RPMI7951 (cell line): ENCODE measurements at places on chromosomes 7 and 10.

GRCh38 chr7:81908220-81908619 is 138.4 kb upstream of the HGF start:
- DNase-seq, result no peak

GRCh38 chr7:24748521-24748920 is 8.7 kb downstream of the GSDME start:
- DNase-seq, result no peak

DNA sequence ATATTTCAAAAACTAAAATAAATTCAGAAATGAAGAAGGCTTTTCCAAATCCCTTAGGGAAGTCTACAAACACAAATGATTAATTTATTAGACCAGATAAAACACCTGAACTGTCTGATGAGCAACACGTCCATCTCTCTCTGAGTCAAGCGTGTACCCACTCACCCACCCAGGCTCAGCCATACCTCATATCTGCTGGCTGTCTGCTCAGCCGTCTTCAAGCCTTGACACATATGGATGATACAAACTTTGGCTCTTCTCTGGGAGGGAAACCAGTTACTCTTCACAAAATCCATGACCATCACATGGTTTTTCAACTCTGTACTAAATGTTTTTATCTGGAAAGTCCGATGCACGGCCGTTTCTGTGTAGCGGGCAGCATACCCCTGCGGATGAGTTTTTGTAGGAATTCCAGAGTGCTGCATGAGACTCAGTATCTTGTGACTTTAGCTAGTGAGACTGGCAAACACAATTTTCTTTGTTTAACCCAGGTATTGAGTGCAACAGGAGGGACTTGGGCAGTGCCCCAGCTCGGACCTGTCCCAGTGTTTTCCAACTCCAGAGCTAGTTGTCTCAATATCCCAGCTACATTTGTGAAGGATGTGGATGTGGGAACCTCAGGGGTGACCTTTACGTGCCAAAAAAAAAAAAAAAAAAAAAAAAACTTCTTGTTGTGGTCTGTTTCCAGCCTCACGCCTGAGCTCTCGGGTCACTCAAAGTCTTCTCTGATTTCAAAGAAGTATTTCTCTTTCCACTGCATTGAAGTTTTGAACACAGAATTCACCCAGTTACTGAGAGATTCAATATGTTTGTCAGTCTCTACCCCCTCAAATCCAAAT is at the start of gene C10orf90:
C10orf90 (minus strand) TSS at position 638 of the 839 bp plus-strand sequence; CDS start at position 425, 213 bp downstream.
- DNase-seq, result peak; percentile 63

GRCh38 chr10:5493691-5494090 is 5.7 kb downstream of the CALML5 start:
- DNase-seq, result no peak

- DNase-seq, result no peak
Measured at GRCh38 chr10:13939391-13939790, 352.6 kb downstream of the PRPF18 start.

- no peak for DNase-seq
Measured at GRCh38 chr7:28155019-28155660, 25.5 kb downstream of the JAZF1 start.

- DNase-seq, result peak; percentile 80
Measured at GRCh38 chr7:37920305-37920848, at the start of gene EPDR1. TSS of gene EPDR1 (plus strand) at chr7:37920640. CDS start at chr7:37920940, 300 bp downstream.

DNA sequence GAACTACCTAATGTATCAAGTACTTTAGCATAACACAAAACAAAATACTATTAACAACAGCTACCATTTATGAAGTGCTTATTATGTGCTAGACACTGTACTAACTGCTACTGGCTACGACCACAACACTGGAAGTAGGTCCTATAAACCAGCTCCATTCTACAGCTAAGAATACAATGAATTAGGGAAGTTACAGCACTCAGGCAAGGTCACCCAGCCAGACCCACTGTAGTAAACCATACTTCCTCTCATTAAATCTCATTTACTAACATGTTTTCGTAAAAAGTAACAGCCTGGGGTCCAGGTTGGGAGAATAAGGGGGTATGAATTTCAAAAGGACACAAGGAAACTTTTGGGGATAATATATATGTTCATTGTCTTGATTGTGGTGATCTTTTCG is 25.4 kb downstream of the NAPEPLD start:
- no peak for DNase-seq

DNA sequence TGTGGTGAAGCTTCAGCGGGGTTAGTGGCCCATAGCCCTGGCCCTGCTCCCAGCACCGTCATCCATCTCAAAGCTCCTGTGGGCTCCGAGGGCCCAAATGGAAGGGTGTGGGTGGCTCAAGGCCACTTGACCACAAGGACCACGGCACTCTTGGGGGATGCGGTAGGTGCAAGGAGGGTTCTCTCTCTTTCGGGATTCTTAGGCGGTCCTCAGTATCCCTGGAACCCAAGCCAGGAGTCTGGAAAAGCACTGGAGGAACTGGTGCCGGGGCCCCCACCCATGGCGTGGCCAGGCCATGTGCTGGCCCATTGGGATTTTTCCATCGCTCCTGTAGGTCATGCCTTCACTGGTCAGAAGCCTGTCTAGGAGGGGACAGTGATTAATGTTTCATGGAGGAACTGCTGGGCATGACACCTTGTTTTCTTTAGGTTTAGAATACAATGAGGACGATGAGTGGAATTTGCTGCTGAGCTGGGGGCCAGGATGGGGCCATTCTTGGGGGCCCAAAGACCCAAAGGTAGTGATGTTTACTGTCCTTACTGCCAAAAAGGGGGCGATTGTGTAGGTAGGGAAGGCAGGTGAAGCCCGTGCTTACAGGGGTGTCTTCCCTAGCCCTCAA is 16.7 kb downstream of the AQP1 start:
- no peak for DNase-seq

DNA sequence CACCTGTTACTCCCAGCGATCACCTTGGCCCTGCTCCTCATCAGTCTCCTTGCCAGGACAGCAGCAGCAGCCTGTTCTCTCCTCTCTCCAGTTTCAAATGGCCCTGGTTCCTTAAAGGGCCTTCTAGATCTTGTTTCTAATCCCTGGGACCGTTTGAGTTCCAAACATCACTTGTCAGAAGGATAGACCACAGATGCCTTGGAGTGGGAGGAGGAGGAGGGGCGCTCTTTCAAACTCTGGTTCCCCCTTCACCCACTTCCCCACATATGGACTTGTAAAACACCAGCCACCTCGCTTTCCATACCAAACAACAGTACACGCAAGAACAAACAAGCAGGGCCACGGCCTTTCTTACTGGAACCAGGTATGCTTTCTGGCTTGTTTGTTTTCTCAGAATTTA is 104.8 kb downstream of the PLXNA4 start:
- no peak for DNase-seq

GRCh38 chr10:105714728-105715127 is 1073.6 kb downstream of the SORCS3 start:
- DNase-seq, result no peak

DNA sequence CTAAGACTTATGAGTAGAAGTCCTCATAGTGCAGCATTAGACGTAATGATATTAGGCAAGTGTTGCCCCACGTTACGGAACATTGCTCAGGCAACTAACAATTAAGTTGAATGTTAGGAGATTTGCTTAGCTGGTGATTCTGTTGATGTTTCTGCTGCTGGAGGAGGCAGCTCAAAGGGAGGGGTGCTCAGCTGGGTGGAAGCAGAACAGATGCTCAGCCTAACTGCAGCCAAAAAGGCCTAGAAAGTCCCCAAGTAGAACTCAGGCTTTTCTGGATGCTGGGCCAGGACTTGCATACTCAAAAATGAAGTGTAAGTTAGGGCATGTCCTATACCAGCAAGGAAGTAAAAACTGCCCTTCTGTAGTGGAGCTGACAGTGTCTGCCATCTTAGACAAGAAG is 201.4 kb downstream of the ADRA2A start:
- no peak for DNase-seq

DNA sequence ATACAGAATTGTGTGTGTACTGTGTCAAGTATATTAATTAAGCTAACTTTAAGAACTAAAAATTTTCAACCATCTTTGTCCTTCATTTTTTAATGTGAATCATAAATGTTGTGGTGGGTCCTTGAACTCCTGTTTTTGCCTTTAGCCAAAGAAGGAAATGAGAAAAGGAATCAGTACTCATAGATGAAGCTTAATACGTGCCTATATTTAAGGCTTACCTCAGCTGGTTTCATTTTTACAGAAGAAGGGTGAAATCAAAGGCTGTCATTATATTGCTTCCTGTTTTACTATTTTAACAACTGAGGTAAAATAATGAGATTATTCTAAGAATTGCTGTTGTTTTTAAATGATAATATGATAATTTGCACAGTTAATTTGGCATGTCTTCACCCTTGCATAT is 6.3 kb upstream of the SNX13 start:
- peak; percentile 18 for DNase-seq

DNA sequence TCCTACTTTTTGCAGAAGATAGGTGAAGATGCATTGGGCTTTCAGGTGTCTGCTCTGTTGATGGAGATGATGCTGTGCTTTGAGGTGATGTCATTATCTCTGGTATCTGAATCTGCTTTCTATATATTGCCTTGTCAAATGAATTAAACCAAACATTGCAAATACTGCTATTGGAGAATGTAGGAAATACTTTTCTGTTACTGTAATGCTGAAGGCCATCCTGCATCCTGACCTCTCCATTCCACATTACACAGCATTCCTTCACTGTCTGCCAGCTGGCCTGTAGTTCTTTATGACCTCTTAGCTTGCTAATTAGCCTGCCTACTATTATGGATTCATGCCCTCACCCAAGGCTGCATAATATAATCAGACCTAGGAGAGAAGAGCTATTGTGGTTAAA is 73.2 kb downstream of the VCL start:
- DNase-seq, result peak; percentile 64

GRCh38 chr10:79128923-79129305 is 60.1 kb downstream of the ZMIZ1 start:
- DNase-seq, result no peak

DNA sequence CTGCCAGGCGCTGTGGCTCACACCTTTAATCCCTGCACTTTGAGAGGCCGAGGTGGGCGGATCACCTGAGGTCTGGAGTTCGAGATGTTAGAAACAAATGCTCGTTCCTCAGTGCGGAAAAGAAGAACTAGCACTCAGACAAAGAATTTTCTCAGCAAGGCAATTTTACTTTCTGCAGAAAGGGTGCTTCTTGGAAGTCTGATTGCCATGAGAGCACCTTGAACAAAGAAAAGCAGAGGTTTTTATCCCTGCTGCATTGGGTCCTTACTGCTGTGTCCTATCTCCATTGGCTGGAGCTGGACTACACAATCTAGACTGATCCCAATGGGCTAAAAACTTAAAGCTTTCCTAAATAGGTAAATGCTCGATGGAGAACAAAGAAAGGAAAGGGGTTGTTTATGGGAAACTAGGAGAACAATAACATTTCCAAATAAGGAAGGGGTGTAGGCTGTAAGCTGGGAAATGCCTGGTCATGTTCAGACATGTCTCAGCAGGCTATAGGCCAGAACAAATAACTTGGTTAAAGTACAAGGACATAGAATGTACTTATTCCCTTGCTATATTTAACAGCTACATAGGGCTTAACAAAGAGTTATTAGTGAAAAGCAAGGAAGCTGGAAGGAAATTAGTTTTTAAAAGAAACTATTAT is 26.1 kb upstream of the ACTR3B start:
- DNase-seq, result no peak

DNA sequence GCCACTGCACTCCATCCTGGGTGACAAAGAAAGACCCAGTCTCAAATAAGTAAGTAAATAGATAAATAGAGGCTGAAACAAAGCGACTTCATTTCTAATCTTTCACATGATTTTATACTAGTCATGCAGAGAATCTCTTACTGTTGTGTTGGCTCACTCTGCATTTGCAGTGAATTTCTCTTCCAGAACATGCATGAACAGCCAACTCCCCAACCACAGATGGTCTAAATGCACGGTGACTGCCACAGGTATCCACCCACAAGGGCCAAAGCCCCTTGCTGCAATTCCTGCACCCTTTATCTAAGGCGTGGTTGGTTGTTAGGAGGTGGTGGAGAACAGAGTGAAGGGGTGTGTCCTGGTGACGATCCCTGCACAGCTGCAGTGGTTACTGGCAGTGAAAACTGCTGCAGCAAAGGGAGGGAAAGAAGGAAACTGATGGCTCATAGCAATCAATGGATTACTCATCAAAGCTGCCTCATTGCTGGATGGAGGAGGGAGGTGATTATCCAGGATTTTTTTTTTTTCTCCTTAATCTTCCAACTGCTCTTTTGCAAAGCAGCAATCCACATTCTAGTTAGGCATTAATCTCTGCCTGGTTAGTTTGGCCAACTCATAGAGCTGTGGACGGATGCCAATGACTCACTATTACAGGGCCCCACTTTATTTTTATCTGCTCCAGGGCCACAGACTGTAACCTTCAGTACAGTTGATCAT is 50.6 kb downstream of the PRTFDC1 start:
- peak; percentile 98 for DNase-seq

DNA sequence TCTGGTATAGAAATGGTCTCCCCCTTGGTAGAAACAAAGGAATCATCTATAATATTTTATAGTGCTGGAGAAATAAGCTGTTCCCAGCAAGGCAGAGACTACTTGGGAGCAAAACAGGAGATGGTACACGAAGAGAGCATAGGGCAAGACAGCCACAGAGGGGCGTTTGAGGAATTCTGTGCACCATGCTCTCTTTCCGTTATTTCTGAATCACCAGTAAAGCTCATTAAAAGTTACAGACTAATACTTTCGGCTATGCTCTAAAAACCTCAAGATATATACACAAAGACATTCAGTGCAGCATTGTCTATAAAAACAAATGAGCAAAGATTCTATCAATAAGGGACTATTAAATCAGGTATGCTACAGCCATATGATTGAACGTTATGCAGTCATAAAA is 68.5 kb upstream of the FHIP2A start:
- DNase-seq, result no peak

GRCh38 chr7:150947761-150948651 is 30.1 kb downstream of the KCNH2 start:
- DNase-seq, result no peak

- DNase-seq, result peak; percentile 61
Measured at GRCh38 chr10:88892222-88892967, 12.3 kb downstream of the STAMBPL1 start.

- DNase-seq, result no peak
Measured at GRCh38 chr7:63073286-63073685, 925.4 kb upstream of the ZNF722 start.

- DNase-seq, result no peak
Measured at GRCh38 chr7:142594078-142594477, 155.2 kb upstream of the PRSS1 start.

DNA sequence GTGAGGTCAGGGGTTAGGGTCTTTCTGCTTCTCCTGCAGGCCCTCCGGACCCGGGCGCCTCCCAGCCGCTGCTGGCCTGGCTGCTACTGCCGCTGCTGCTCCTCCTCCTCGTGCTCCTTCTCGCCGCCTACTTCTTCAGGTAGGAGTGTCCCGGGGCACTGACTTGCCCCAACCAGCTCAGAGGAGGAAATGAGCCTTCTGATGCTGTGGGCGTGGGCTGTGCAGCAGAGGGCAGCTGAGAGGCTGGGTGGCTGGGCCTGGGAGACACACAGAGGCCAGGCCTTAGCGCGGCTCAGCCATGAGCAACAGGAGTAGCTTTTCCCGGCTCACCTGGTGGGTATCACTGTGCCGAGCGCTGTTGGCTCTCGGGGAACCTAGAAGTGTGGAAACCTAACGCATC is 78.9 kb downstream of the MKI67 start:
- DNase-seq, result no peak

DNA sequence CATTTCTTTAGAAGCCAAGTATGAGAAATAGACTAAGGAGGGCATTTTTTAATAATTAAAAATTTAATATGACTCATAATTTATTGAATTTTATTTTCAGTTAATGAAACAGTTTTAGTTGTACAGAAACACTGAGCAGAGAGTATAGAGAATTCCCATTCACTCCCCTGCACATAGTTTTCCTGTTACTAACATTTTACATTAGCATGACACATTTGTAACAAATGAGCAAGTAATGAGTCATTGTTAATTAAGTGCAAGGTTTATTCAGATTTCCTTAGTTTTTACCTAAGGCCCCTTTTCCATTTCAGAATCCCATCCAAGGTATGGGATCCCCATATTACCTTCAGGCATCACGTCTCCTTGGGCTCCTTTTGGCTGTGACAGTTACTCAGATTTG is 271.5 kb upstream of the FZD8 start:
- DNase-seq, result peak; percentile 61
